Cardiac septum (tissue), 1 donor: ENCODE measurements at places on chromosomes 2 and 18.

DNA sequence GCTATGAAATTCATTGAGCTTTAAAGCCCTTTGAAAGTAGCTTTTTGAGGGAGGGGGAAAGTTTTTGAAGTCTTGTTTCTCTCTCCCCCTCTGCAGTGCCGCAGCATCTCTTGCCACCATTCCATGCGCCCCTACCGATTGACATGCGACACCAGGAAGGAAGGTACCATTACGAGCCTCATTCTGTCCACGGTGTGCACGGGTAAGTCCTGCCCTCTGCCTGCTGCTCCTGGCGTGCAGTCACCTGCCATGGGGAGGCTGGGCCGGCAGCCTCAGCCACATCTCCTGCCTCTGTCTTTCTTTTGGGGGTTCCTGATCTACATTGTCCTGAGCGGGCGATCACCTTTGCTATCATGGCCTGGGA is 191.6 kb downstream of the GLI2 start:
- no peak for DNase-seq

DNA sequence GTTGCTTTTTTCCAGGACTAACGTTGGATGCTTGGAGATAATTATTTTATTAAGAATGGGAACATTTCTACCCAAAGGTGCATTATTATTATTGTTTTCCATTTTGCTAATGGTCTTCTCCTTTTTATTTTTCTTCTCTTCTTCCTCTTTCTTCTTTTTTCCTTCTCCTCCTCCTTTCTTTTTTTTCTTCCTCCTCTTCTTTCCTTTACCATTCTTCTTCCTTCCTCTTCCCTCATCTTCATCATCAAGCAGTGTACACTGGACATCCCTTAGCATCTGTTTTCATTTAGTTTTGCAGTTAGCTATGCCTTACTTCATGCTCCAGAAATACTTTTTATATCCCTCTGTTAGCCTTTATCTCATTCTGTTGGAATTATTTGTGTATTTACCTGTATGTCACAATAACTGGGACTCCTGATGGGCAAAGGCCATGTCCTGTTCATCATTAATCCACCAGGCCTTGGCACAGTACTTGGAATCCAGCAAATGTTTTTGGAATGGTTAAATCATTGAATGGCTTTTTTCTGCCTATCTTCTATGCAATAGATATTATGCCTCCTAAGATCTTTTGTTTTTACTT is 162.7 kb downstream of the CAMKMT start:
- no peak for DNase-seq

GRCh38 chr18:5066380-5066977 is 130.6 kb downstream of the AKAIN1 start:
- no peak for DNase-seq

GRCh38 chr2:31271851-31272267 is 37.9 kb downstream of the EHD3 start:
- no peak for DNase-seq

- no peak for DNase-seq
These were observed 512.1 kb upstream of the SYT4 start for GRCh38 chr18:43789234-43790000.

GRCh38 chr18:23453680-23454058 is 582 bp downstream of the RIOK3 start:
- no peak for DNase-seq

DNA sequence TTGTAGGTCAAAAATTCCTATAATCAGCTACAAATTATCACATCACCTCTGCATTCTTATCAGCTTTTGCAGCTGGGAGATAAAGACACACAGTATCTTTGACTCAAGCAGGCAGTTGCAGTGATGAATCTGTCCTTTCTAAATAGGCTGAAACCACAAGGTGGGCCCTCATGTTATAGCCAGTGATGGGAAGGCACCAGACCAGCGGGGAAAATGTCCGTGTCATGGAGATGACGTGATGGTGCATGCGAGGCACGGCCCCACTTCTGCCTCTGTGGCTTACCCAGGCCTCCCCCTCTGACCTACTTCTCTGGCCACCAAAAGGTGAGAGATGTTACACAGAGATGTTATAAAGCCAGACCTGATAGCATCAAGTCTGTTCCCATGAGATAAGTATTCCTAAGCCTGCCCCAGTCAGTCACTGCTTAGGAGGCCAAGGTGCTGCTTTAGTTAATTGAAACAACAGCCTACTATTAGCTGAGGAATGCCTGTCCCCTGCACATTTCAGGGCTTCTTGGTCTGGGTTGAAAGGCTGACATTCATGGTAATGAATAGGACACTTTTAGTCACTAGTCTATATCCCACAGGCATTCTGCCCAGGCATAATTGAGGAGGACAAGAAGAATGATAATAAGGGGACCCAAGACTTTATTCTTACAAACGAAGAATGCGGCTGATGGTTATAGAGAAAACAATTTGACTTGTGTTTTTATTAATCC is 327.9 kb downstream of the LPIN1 start:
- DNase-seq = no peak

GRCh38 chr2:69383176-69383812 is 3.7 kb downstream of the GFPT1 start:
- DNase-seq = no peak

GRCh38 chr18:55462652-55463051 is 125.3 kb downstream of the TCF4 start:
- no peak for DNase-seq

GRCh38 chr2:85011747-85012146 is 40.8 kb downstream of the KCMF1 start:
- no peak for DNase-seq

GRCh38 chr2:27942612-27943547 is 52.4 kb downstream of the BABAM2 start:
- no peak for DNase-seq

DNA sequence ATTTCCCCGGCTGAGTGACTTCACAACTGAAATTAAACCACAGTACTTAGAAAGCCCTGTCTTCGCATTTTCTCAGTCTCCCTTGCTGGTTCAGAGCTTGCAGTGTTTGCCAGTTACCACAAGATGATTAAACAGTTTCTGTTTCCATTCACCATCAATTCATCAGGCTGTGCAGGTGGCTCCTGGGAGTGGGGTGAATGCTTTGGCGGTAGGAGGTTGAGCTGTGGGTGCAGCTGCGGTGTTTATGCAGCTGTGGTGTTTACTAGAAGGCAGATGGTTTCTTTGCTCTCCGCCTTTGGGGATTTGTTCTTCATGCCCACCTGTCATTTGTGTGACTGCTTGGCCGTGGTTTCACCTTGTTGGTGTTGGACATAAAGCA is 16.1 kb downstream of the ACOXL start:
- DNase-seq = no peak

DNA sequence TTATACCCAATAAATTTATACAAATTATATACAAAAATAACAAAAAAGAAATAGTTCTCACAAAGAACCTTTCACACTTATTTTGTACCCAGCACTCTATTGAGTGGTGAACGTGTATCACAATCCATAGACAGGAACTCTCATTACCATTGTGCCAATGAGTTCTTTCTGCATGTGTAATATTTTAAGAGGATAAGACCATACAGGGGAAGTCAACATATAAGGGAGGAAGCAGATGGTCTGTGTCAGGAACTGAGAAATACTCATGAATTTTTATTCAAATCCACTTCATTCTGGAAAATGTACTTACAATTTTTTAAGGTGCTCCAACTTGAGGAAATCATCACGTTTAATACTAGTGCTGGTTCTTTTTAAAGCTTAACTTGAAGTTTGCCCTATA is 27.1 kb upstream of the ELOA2 start:
- no peak for DNase-seq

GRCh38 chr18:42305869-42306593 is 351.0 kb downstream of the PIK3C3 start:
- no peak for DNase-seq

DNA sequence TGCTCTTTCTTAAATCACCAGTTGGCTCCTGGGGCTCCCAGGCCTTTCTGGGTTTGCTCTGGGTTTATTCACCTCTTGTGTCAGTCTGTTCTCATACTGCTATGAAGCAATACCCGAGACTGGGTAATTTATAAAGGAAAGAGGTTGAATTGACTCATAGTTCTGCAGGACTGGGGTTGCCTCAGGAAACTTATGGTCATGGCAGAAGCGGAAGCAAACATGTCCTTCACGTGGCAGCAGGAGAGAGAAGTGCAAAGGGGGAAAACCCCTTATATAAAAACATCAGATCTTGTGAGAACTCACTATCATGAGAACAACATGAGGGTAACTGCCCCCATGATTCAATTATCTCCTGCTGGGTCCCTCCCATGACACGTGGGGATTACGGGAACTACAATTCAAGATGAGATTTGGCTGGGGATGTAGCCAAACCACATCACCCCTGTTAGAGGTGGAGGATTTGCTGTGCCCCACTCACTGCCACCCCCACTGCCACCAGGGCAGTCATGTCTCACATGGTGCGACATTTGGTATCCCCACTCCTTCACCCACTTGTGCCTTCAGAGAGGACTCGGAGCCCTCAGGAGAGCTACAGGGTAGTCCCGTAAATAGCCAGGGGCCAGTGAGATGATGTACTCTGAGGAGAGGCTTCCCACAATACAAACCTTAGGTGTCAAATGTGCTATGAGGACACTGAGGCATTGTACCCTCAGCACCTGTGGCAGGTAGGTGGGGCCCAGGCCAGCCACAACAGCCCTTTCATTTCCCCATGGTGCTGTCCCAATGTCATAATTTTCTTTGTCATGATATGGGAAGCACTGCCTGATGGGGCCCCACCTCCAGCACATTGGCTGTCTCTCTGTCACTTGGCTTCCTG is 35.7 kb downstream of the CDC42EP3 start:
- DNase-seq = peak; percentile 78

GRCh38 chr2:236730393-236730792 is 160.8 kb downstream of the ACKR3 start:
- no peak for DNase-seq

GRCh38 chr2:71974846-71975245 is 172.8 kb downstream of the CYP26B1 start:
- DNase-seq = no peak

DNA sequence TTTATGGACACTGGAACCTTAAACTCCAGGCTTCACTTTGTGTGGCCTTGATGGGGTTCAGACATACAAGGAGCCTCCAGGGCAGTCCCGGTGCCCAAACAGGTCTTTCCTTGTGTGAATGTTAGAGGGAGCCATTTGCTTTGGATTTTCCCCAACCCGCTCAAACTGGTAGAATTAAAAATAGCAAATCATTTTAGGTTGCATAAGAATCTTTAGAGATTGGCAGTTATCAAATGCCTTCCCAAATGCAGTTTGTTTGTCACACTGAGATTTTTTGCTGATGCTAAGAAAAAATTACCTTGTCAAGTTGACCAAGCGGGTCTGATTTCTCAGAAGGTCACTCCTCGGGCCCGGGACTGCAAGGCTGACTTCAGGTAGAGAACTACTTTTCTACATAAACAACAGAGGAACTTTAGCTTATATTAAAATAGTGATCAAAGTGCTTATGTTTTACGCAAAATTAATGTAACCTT is 36.4 kb downstream of the ATP6V1C2 start:
- DNase-seq = no peak

GRCh38 chr2:181123798-181124231 is 143.4 kb downstream of the UBE2E3 start:
- no peak for DNase-seq

DNA sequence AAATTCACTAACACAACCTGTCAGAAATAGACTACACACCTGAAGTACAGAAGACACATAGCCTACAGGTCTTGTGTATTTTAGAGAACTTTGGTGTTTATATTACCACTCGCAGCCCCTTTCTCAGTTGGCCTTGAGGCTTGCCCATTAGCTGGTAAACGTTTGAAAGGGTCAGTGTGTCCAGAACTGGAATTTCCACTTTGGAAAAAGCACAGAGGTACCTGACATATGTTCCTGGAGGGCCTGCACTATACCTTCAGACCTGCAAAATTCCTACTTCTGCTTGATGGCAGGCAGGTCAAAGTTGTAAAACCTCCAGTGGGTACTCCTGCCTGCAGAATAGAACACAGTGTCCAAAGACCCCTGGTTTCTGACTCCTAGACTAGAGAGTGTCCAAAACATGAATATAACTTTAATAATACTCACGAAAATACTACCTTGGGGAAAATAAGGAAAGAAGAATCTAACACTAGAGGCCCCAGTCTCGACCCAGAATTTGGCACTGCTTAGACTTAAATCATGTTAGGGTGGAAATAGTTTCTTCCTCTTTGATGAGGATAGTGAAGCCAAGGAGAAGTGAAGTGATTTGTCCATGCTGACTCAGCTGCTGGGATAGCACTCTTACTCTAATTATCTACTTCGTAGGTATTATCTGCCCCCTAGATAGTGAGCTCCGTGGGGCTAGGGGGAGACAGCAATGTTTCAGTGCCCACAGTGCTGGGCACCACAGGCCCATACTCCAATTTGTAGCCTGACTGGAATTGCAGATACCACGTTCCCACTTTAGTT is 2.8 kb downstream of the KCTD1 start:
- no peak for DNase-seq

DNA sequence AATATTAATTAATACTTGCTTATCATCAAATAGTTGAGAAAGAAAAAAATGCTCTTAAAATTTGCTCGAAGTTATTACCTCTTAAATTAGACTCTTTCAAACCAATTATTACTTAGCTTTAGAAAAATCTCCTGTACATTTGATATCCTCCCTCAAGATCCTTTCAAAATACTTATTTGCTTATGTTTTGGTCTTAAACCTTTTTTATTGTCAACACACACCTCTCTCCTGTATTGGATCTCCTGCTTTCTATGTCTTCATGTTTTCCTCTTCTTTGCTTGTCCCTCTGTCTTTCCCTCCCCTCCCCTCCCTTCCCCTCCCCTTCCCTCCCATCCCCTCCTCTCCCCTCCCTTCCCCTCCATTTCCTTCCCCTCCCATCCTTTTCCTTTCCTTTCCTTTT is 14.0 kb downstream of the OSBPL6 start:
- DNase-seq = no peak

- no peak for DNase-seq
These were observed 50.3 kb downstream of the DTNA start for GRCh38 chr18:34760444-34760843.

GRCh38 chr18:23669804-23670405 is 7.2 kb upstream of the ANKRD29 start:
- DNase-seq = no peak

DNA sequence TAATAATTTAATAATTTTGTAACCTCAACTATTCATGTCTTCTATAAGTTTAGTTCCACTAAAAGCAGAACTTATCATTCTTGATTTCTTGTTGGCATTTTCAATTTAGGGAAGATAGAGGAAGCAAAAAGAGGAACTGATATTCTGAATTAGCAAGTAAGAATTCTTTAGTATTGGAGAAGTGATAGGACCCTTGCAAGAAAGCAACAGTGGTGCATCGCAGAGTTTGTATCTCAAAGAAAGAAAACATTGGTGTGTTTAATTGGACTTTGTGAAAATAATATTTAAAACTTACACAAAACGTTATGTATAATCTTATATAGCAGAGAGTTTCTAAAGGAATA is 36.5 kb upstream of the TNFRSF11A start:
- DNase-seq = no peak

GRCh38 chr18:58393295-58393694 is 235.6 kb downstream of the ALPK2 start:
- no peak for DNase-seq
